NCI-H1417 treated with DMSO at 0.1 percent for 48 hours (cell line): ENCODE measurements at places on chromosomes 3 and 15.

DNA sequence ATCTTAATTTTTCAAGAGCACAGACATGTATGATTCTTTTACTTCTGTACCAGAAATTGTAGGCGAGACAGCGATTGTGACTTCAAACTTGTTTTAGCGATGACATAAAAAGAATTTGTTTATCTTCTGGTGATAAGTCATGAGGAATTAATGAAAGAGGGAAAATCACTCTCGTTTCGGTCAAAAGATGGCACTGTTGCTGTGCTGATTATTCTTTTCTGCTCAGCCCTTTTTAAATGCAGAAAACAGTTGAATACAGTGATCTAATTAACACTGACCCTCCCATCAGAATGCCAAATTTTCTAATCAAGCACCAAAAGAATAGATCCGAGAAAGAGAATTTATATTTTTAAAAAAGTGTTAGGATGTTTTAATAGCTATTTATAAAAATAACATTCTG lies 52.6 kb downstream of the NSUN3 start:
- DNase-seq: no peak

DNA sequence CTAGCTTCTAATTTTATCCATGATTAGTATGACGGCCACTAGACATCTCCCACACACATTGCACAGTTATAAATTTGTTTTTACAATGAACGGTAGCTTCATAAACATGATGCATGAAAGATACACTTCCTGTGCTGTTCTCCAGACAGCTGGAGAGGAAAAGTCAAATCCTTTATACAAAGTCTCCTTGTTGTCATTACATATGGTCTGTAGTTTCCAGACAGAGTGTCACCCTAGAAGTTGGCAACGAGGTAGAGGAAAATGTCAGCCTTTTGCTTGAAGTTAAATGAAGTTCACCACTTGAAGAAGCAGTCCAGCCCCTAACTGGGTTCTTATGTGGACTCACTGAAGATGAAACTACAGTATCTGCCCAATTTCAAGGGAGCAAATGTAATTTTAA lies 253.0 kb upstream of the P2RY1 start:
- DNase-seq: no peak

GRCh38 chr3:113212150-113212843 lies 940 bp downstream of the BOC start:
- DNase-seq: no peak

- no peak for DNase-seq
Observed at GRCh38 chr3:141796081-141796888, 33.1 kb downstream of the GRK7 start.

DNA sequence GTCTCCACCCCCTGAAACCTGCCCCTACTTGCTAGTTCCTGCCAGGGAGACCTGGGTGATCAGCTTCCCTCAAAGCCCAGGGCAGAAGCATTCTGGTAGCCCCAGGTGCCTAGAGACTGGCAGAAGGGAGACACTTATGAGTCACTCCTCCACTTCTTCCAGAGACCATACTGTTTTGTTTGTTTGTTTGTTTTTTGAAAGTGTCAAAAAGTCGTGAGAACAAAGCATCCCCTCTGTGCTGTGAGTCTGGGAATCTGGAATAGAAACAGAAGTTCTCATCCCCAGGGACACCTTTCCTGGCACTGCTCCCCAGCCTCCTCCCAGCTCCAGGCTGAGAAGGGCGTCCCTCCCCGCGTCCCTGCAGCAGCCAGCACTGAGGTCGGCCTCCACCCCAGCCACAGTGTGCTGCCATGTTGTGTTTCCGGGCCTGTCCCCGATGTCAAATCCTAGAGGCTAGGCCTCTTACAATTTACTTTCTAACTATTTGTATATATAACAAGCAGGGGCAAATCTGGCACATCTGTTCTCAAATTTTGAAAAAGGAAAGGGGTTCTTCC lies 573.0 kb downstream of the RBMS3 start:
- no peak for DNase-seq

DNA sequence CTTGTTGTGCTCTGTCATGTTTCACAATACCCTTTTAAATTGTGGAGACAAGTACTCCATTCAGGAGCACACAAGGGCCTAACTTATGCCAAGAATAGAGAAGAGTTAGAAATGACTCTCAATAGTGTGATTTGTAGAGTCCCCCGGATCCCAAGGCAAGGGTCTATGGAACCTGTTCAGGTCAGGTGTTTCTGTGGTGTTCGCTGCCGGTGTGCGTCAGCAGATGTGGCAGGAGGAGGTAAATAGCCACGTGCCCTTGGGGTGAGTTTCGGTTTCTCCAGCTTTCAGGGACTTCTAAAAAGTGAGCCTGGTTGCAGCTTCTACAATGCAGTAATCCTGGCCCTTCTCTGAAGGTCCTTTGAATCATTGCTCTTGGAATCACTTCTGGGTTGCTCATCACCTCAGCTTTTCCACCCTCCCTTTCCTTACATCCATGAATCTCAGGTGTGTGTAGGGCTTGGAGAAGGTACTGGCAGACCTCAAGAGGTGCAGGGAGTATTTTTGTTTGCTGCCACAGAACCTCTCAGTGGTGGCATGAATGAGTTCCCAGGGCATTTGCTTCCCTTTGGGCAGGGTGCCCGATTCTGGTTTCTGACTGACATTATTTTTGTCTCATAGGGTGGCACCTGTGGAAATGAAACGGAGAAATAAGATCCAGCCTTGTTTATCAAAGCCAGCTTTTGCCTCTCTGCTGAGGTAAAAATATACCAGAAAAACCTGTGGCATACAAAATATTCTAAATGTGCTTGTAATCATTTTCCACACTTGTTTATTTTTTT lies 7.3 kb downstream of the ST3GAL6 start:
- DNase-seq: no peak

DNA sequence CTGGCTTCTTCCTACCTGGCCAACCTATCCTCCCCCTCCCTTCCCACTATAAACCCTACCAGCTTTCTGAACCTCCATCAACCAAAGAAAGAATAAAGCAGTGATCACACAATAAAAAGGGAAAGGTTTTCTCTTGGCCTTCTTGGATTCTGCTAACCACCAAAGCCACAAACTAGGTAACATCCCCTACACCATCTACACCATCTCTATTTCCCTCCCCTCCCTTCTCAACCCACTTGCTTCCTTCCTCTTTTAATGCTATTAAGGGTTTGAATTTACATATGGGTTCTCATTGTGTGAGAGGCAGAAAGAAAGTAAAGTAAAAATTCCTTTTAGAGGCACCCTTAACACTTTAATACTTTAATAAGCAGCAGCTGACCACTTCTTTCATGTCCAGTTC lies 25.8 kb upstream of the RSL24D1 start:
- no peak for DNase-seq

- no peak for DNase-seq
Observed at GRCh38 chr3:117063930-117064329, 354.4 kb downstream of the TUSC7 start.

- no peak for DNase-seq
Observed at GRCh38 chr15:57095896-57096295, 177.5 kb downstream of the TCF12 start.

DNA sequence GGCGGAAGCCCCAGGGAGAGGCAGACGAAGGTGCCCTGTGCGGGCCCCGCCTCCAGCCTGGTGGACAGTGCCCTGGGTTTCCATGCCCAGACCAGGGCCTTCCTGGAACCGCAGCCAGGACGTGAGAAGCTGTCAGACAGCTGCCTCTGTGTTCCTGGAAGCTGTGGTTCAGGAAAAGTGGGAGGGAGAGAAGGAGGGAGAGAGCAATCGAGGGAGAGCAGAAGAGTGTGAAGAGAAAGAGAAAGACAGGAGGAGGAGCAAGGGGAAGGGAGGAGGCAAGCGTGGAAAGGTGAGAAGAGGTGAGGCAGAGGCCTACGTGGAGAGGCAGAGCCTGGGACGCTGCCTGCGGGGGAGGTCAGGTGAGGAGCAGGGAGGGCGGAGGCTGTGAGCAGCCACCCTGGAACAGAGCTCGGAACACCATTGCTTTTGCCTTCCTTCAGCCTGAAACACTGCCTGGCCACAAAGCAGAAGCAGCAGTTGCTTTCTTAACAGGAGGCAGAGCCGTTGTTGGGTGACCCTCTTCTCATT lies 18.6 kb downstream of the ZDHHC19 start:
- no peak for DNase-seq

GRCh38 chr3:23740517-23740965 lies 65.2 kb upstream of the UBE2E1 start:
- no peak for DNase-seq

- no peak for DNase-seq
Observed at GRCh38 chr3:156371701-156372100, 183.2 kb downstream of the SSR3 start.

- DNase-seq: no peak
Observed at GRCh38 chr3:18085429-18085828, 339.7 kb downstream of the SATB1 start.

GRCh38 chr3:16437640-16438039 lies 75.9 kb downstream of the RFTN1 start:
- DNase-seq: no peak

DNA sequence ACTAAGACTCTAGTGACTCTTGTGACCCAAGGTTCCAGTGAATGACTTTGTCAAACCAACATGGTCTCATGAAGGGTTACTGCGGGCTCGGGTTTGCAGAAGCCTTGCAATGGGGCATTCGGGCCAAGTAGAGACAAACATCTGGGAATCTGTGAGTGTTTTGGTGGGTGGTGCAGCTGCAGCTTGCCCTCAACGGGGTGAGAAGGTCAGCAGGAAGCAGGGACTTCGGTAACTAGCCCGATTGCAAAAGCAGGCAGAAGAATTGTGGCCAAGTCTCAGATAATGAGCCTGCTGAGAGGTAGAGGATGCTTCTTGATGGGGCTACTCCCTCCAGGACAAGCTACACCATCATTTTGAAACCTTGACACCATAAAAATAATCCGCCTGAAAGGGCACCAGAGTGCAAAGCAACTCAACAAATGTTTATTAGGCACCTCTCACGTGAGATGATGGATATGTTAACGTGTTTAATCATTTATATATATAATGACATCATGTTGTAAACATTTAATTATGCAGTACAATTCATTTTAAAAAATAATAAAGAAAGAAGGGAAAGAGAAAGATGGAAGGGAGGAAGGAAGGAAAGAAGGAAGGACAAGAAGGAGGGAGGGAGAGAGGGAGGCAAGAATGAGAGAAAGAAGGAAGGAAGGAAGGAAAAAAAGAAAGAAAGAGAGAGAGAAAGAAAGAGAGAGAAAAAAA lies 263.9 kb upstream of the IGF1R start:
- no peak for DNase-seq

- no peak for DNase-seq
Observed at GRCh38 chr3:111695636-111696117, 100.5 kb upstream of the ZBED2 start.

DNA sequence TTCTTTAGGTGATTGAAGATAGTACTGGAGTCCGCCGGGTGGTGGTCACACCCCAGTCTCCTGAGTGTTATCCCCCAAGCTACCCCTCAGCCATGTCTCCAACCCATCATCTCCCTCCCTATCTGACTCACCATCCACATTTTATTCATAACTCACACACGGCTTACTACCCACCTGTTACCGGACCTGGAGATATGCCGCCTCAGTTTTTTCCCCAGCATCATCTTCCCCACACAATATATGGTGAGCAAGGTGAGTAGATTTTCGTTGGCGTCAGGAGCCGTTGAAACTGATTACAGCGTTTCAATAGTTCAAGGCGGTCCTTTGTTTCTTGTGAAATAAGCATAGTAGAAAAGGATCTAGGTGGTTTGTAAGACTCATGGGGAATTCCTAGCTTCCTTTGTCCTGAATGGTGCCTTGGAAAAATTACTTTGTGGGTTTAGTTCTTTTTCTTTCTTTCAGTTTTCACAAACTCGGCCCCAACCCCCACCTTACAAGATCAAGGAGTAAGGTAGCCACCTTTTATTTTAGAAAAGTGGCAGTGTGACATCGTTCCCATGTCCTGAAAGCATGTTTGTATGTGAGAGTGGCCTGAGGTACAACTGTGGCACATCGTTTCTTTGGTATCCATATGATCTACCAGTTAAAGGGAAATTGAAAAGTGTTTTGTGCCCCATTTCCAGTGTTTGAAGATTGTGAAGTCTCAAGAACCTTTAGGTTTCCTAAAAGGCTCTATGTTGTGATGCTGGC lies 200.6 kb downstream of the GHSR start:
- DNase-seq: no peak

DNA sequence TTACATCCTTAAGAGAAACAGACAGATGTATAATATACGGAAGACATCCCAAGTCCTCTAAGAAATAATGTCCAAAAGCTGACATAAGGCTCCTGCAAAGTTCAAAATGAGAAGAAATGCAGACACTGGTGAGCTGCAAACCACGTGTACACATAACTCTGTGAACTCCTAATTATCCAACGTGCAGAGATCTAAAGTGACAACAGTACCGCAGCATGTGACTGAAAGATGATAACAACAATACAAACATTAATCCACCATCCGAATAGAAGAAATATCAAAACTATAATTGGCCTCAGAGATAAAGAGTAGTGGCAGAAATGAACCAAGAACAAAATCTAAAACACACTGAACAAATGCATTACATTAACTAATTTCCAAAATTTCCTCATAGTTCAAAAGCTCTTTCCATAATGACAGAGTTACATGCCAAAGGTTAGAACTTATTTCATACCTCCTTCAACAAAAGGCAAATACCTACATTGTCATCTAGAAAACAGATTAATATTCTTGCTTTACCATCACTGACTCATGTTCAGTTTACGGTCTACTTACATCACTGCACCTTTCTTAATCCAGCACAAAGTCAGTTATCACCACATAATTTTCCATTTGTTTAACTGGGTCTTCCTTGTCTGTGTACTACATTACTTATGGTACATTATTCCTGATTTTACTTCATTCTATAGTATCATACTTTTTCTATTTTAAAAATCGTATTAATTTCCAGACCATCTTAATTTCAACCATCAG lies 2.2 kb downstream of the PDCD10 start:
- no peak for DNase-seq

GRCh38 chr3:51353131-51353530 lies 32.0 kb upstream of the MANF start:
- no peak for DNase-seq

DNA sequence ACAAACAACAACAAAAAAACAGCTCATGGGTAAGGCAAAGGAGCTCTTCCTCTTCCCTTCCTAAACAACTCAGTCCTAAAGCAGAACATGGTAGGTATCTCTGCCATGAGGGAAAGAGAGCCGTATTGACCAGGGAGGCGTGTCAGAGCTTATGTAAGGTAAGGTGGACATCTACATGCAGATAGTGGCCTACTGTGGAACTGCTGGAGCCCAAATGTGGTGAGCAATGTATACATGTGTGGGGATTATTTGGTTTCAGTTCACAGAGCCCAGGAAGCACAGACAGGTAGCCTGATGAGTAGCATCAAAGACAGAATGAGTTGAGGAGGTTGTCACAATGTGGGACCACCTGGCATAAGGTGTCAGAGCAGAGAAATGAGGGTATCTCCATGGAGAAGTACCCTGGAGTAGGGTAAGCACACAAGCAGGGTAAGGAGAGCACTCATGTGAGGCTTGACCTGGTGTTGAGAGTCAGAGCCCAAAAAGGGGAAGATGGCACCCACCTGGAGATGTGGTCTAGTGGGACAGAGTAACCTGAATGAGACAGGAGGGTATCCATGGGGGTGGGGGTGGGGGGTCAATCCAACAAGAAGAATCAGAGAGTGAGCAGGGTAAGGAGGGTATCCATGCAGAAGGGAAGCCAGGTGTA lies 45.5 kb downstream of the DENND6A start:
- DNase-seq: no peak

GRCh38 chr3:105829229-105829628 lies 39.6 kb downstream of the CBLB start:
- no peak for DNase-seq

GRCh38 chr15:52224211-52224610 lies 33.0 kb upstream of the GNB5 start:
- DNase-seq: no peak

- no peak for DNase-seq
Observed at GRCh38 chr3:17793542-17794195, 51.2 kb upstream of the TBC1D5 start.
